Esophagus mucosa (tissue), 1 donor: ENCODE measurements at places on chromosomes 7 and 10. TPM values are rescaled to one million over a fixed set of nuclear protein-coding genes. Genes with fewer than 3 reads are reported as not detected.

The METTL2B gene
- 18.4 TPM for total RNA-seq

DNA sequence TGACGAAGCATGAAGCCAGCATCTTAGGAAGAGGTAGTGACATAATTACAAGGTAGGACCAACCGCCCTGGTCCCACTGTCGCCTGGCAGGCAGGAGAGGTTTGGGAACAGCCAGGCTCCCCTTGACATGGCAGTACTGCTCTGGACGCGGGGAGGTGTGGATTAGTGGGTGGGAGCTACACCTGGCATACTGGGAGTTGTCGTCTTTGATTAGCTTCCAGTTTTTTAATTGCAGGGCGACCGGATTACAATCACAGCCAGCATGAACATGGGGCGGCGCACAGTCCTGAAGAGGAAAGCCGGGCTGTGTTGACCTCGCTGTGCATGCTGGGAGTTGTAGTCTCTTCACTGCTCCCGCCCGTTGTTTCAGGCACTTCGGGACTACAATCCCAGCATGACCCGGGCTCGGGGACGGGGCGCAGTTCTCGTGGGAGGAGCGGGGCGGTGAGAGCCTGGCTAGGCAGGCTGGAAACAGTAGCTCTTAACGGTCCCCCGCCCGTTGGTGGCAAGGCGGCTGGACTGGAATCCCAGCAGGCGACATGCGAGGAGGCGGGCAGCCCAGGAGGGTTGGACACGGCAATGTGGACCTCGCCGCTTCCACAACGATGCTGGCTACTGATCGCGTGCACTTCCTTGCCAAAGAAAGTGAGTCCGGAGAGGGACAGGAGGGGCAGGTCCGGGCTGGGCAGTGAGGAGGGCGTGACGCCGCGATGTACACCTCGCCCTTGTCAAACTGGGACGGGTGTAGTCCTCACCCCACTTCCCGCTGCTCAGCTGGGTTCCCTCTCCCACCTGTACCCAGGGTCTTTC lies 98.0 kb upstream of the ZNF722 start:
- peak; percentile 100 for ATAC-seq

- ATAC-seq, result no peak
Observed at GRCh38 chr10:3054851-3055199, 12.5 kb upstream of the PFKP start.

DNA sequence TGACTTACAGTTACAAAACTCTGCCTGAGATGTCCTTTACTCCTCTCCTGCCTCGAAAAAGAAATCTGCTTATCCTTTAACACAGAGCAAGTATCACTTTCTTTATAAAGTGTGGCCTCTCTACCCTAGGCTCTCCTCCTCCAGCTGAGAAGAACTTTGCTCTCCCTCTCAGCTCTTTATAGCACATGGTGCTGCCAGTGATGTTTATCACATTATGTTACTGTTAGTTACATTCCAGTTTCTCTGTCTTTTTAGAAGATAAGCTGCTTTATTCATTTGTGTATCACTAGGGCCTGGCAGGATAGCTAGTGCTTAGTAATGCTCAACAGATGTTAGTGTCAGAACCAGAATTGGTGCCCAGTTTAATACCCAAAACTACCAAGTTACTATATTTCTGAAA lies 41.1 kb upstream of the TMEM229A start:
- ATAC-seq, result no peak
